RWPE1 (cell line): ENCODE measurements at places on chromosomes 16 and 17.
A peak's percentile ranks its signal among the peaks of the same experiment; 100 is the strongest.

DNA sequence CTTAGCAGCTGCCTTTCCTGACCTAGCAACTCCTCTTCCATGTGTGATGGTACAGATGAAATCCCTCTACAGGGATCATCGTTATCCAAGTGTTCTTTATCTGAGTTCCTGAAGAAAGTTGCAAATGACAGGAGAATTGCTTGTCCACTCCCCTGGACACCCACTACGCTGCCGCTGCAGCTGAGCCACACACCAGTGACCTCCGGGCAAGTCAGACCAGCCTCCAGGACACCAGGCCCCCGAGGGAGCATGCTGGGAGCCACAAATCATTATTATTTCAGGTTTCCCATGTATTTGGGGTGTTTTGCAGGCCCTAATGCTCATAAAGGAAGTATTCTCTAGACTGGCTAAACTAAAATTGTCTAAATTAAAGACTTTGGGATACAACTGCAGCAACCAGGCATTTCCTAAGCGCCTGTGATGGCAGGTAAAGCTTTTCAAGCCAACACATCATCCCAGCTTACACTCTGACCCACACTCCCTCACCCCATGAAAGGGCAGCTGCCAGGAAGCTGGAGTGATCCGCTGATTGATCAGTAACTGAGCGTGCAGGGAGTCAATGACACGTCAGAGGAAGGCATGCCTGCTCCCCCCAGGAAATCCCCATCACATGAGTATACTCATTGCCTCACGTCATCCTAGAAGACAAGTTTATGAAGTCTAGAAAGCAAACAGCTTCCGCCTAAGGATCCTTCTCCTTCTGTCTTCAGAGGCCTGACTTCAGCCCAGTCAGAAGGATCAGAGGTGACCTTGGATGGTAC lies 14.4 kb downstream of the FA2H start:
- DNase-seq, result no peak

- no peak for DNase-seq
Measured at GRCh38 chr17:29881256-29881655, 48.8 kb downstream of the SSH2 start.

GRCh38 chr17:3923466-3924190 lies 7.4 kb upstream of the P2RX1 start:
- no peak for DNase-seq

- no peak for DNase-seq
Measured at GRCh38 chr16:75218256-75219076, at the start of gene CTRB1. Gene CTRB1 (plus strand): TSS chr16:75218988. CDS start chr16:75219008, 20 bp downstream.

DNA sequence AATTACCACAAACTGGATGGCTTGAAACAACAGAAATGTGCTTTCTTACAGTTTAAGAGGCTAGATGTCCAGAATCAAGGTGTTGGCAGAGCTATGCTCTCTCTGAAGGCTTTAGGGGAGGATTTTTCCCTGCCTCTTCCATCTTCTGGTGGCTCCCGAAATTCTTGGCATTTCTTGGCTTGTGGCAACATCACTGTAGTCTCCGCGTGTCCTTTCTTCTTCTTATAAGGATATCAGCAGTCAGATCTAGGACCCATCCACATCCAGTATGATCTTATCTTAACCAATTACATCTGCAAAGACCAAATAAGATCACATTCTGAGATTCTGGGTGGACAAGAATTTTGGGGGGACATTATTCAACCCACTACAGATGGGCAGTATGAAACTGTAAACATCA lies 119.2 kb upstream of the PMFBP1 start:
- no peak for DNase-seq

DNA sequence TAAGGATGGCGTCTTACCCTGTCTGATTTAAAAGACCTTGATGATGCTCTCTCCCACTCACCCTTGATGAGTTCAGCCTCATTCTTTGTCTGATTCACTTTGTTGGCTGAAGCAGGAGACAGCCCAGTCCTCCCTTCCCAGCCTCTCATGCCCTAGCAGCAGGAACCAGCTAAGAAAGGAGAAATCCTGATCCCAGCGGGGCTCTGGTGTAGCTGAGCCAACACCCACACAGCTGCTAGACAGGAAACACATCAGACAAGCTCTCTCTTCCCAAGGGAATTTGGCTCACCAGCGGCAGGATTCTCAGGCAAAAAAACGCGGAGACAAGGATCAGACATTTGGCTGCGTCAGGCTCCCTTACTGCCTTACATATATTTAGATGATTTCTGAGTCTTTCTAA lies 211.5 kb downstream of the CDH11 start:
- no peak for DNase-seq

DNA sequence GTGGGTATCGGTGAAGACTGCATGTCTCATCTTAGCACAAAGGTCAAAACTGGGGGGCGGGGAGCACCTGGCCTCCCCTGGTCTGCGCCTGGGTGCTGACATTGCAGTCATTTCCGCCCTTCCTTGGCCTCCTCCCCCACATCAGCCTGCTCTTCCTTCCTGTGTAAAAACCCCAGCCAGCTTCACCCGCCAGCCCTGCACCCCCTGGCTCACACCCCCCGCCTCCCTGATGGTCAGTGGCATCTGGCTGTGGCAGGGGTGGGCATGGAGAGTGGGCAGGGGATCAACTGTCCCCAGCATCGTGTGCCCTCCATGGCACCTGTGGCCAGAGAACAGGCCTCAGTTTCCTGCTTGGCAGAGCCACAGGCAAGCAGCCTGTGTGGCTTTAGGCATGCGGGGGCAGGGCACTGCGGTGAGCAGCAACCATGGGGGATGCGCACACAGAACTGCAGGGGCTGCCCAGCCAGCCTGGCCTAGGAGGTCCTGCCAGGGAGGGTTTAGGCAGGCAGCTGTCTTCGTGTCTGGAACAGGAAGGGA lies 26.5 kb upstream of the LASP1NB start:
- DNase-seq, result no peak

DNA sequence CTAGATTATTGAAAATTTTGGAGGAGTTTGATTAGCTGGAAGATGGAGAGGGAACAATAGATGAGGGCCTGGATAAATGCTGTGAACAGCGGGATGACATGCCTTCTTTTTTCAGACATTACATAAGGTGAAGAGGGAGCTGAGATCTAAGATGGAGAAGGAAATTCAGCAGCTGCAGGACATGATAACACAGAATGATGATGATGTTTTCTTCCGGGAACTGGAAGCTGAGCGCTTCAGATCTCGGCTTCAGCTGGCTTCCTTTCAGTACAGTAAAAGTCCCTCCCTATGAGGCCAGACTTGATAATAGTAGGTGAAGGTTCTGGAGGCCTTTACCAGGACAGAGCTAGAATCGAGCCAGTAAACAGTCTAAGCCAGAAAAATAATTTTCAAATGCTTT lies 30.7 kb downstream of the CEP95 start:
- DNase-seq, result no peak

- no peak for DNase-seq
Measured at GRCh38 chr17:28916302-28916934, 13.5 kb upstream of the DHRS13 start.

DNA sequence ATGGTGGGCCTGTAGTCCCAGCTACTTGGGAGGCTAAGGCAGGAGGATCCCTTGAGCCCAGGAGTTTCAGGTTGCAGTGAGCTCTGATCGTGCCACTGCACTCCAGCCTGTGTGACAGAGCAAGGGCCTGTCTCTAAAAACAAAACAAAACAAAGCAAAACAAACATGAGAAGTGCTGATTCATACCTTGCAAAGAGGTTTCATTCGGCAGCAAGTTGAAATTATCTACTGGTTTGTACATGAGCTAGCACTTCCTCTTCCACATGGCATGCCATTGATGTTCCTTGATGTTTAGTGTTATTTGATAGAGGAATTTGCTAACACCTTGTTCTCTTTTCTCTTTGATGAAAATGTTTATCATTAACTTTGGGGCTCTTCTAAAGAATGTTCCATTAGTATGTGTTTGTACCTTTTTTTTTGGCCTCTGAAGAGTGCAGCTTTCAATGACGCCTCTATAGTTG lies 50.6 kb downstream of the SPECC1 start:
- no peak for DNase-seq

DNA sequence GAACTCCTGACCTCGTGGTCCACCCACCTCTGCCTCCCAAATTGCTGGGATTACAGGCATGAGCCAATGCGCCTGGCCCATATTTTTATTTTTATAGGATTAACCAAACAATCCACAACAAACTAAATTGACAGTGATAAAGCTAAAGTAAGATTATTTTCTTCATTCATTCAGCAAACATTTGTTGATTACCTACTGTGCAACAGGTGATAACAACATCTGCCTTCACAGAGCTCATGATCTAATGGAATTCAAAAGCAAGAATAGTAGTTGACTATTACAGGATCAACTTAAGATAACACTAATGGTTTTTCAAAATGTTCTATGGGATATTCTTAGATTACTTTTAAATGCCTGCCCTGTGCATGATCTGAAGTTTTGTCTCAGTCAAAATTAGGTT lies 37.8 kb downstream of the NQO1 start:
- DNase-seq, result no peak

DNA sequence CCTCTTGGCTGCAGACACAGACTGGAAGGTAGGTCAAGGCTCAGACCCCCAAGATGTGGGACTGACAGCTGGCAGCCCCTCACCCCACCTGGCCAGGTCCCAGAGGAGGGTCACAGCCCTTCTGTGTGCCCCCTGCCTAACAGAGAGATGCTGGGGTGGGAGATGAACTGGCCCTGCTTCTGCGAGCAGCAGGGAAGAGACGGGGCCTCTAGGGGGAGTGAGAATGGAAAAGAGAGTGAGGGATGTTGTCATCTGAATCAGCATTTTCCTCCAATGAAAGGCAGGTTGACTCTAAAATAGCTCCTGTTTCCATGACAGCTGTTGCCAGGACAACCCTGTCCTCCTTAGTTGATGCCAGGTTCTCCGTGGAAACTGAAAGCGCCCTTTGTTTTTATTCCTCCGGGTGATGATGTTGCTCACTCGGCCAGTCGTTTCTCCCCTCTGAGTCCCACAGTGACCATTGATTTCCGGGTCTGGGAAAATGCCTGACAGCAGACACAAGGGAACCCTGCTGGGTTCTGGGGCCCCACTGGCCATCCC lies 4.9 kb upstream of the NDRG4 start:
- DNase-seq, result peak; percentile 89

- no peak for DNase-seq
Measured at GRCh38 chr17:77513045-77513444, 372.3 kb downstream of the SEC14L1 start.

GRCh38 chr17:68036304-68037147 lies 991 bp downstream of the KPNA2 start:
- peak; percentile 38 for DNase-seq

- no peak for DNase-seq
Measured at GRCh38 chr16:87728026-87728425, 37.8 kb downstream of the KLHDC4 start.

GRCh38 chr16:73068541-73069401 lies 20.8 kb upstream of the ZFHX3 start:
- DNase-seq, result no peak

GRCh38 chr16:3157229-3158025 lies 22.6 kb downstream of the ZNF213 start:
- peak; percentile 71 for DNase-seq

DNA sequence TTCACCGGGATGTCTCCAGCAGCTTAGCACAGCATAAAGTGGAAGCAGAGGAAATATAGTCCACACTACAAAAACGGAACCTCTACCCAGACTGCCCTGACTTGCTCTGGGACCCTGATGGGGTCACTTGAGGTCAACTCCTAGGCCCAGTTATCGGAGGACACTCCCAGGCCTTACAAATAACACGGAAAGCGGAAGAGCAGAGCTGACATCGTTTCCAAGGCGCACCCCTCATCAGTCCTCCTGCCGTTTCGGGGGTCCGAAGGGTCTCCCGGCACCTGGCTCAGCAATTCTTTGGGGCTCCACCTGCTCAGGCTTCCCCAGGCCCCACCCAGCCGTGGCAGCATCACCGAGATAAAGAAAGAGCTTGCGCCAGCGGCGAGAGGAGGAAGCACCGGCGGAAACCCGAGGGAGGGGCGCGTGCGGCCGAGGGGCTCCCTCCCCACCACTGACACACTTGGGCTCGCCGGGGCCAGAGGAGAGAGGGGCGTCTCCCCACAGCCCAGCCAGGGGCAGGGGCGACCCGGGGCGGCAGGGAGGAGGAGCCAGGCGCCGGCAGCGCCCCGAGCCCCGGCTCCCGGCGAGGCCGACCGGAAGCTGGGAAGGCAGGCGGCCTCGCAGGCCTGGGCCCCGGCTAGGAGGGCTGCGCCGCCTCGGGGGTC lies 727 bp downstream of the CORO7 start:
- DNase-seq, result no peak

DNA sequence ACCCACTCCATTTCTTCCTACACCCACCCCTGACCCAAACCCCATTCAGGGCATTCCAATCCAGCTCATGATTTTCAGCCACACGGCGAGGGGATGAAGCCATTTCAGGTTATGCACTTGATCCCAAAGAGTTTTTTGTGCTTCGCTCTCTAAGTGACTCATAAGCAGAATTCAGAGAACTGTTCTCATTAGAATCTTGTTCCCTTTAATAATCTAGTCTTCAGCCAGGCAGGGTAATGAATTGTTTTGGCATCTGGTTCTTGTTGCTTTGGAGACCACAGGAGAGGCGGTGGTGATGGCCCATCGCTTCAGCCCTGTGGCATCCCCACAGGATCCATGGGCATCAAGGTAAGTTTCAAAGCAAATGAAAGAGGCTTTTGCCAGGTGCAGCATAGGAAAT lies 4.8 kb upstream of the KRT31 start:
- DNase-seq, result no peak

GRCh38 chr17:1197781-1198490 lies 18.2 kb upstream of the ABR start:
- DNase-seq, result no peak

- DNase-seq, result no peak
Measured at GRCh38 chr17:74271901-74272561, 2.0 kb upstream of the DNAI2 start.

GRCh38 chr16:66483689-66484452 lies 56.8 kb downstream of the BEAN1 start:
- peak; percentile 78 for DNase-seq

DNA sequence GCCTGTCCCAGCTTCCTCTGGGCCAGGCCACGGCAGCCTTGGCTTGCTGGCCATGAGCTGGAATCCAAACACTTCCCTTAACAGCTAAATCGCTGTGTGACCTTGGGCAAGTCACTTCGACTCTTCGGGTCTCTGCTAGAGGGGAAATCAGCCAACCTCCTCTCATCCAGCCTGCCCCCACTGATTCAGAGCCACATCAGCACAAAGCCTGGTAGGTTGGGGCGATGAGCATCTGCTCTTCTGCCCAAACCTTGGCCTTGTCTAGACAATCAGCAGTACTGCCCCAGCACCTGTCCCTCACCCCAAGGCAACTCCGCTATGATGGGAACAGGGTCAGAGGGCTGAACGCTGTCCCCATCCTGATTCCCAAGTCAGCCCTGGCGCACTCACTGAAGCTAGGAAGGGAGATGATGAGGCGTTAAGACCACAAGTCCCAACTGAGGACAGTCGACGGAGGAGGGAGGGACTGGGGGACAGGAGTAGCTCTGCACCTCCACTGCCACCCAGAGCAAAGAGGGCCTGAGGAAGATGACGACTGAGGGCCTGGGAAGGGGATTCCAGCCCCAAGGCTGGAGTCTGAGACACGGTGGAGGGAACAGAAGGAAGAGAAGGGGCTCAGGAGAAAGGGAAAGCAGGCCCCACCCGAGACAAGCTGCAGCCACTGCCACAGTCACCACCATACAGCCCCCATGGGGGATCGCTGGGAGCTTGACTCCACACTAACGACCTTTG lies 1.3 kb downstream of the CLUH start:
- DNase-seq, result no peak

- no peak for DNase-seq
Measured at GRCh38 chr17:78387977-78388941, 9.8 kb downstream of the PGS1 start.
